Motor neuron (in vitro differentiated cells): ENCODE measurements at places on chromosomes 13 and 19.

- no peak for ATAC-seq
These were observed 72.4 kb downstream of the NHLRC3 start for GRCh38 chr13:39110518-39111097.

GRCh38 chr13:80010286-80010831 is 330.6 kb downstream of the SPRY2 start:
- no peak for ATAC-seq

DNA sequence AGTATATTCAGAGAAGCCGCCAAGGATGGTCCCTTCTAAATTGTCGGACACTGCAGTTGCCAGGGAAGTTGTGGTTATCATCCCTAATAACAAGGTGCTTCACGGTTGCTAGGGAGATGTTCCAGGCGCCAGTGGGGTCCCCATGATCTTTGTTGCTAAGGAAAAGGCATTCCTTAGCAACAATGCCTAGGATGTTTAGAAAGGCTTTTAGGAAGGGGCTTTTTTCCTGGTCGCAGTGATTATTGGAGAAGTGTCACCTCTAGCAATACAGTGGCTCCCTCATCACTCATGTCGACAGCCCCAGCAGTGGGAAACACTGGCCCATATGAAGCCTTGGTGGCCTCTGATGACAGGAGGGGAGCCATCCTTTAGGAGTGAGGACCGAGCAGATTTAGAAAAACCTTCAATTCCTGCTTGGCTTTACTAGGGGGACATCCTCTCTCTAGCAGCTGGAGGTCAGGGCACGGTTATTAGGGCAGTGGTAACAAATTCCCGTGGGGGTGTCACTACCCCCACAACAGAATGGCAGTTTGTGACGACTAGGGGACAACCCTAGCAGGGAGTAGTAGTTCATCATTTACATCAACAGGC is 6.4 kb upstream of the TMC4 start:
- ATAC-seq: peak; percentile 4

GRCh38 chr13:26480246-26480855 is 77.1 kb upstream of the WASF3 start:
- ATAC-seq: no peak

- ATAC-seq: peak; percentile 83
These were observed 122.3 kb downstream of the ZDHHC20 start for GRCh38 chr13:21336609-21337349.

- ATAC-seq: no peak
These were observed 162.1 kb downstream of the NHLRC3 start for GRCh38 chr13:39200249-39200910.

GRCh38 chr13:78881054-78881453 is 222.1 kb upstream of the OBI1 start:
- no peak for ATAC-seq

DNA sequence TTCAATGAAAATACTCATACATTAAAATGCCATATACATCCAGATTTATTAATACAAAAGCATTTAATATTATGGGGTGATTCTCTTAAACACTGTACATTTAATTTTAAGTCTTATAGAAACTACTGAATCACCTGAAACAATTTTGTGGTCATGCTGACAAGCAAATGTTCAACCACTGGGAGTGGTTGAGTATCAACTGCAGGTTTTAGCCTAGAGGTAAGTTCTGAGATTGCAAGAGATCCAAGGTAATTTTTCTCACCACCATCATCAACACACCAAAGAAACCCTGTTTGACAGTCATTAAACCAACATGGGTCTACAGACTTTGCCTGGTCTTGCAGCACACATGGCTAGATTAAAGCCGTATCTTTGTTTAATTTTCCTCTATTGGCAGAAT is 196.3 kb downstream of the LHFPL6 start:
- ATAC-seq: no peak

GRCh38 chr19:344625-345319 is at the start of gene MIER2:
Gene MIER2, minus strand, starts transcription at chr19:344796. Its CDS starts 14 bp downstream, at chr19:344782.
- ATAC-seq: peak; percentile 92

DNA sequence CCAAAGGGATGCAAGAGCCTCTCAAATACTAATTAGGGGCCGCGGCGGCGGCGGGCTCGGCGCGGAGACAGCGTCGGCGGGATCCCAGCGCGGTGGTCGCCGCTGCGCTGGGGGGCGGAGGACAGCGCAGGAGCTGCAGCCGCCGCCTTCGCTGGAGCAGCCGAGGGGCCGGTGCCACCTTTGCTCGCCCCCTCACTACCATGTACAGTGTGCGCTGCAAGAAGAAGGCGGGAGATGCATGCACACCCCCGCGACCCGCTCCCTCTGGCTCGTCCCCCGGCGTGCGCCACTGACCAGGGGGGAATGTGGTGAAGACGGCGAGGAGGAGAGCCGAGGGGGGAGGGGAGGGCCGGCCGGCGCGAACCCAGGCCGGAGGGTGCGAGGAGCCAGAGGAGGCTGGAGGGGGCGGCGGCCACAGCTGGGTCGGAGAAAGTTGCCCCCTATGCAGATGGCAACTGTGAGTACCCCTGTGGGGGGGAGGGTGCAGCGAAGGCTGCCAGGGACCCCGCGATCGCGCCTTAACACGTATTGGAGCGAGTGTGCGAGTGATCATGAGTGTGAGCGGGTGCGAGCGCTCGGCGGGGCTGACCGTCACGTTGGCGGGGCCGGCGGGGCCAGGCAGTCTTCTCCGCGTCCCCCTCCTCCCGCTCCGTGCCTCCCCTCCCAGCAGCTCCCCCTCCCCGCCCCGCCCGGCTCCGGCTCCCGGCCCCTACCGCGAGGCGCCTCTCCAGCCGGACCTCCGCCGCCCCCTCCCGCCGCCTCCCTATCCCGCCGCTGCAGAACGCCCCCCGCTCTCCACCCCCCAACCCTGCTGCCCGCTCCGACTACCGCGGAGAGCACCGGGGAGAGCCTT is 808 bp downstream of the SLITRK5 start:
- ATAC-seq: peak; percentile 30

DNA sequence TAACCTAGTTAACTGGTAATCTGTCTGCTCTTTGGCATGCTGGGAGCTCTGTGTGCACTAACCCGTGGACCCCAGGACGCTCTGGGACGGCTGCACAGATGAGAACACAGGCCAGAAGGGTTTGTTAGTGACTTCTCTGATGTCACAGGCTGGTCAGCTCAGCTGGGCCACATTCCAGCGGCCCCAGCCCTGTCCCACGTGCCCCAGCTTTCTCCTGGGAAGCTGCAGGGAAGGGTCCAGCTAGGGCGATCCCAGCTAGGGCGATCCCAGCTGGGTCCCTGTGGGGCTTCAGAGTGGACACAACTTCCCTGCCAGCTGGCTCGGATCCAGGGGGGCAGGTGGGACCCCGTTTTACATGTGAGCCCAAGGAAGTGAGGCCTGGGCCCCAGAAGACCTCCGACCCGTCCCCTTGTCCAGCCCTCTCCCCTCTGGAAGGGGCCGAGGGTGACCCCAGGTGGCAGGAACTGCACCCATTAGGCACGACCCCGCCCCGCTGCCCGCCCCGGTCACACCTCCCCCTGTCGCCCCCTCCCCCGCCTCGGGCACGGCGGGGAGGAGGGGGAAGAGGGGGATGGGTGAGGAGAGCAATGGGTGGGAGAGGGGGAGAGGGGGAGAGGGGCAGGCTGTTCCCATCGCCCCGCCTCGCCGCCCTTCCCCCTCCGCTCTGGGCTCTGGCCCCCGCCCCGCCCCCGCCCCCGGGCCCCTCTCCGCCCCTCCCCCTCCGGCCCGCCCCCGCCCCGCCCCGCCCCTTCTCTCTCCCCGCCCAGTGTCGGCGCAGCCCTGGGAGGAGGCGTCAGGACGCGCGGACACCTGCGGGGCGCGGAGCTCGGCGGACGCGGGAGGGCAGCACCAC is 75.2 kb upstream of the MCF2L start:
- peak; percentile 79 for ATAC-seq

GRCh38 chr19:31353833-31354232 is 4.6 kb upstream of the TSHZ3 start:
- no peak for ATAC-seq

DNA sequence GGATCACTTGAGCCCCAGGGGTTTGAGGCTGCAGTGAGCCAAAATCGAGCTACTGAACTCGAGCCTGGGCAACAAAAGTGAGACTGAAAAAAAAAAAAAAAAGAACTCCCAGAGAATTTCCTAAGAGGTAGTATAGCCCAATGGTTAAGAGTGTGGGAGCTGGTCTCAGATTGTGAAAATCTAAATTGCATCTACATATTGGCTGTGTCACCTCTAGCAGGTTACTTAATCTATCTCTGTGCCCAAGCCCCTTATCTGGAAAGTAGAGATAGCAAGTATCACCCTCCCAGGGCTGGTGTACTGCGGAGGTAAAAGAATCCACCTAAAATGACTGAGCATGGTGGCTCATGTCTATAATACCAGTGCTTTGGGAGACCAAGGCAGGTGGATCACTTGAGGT is 3.7 kb upstream of the PLAUR start:
- no peak for ATAC-seq

DNA sequence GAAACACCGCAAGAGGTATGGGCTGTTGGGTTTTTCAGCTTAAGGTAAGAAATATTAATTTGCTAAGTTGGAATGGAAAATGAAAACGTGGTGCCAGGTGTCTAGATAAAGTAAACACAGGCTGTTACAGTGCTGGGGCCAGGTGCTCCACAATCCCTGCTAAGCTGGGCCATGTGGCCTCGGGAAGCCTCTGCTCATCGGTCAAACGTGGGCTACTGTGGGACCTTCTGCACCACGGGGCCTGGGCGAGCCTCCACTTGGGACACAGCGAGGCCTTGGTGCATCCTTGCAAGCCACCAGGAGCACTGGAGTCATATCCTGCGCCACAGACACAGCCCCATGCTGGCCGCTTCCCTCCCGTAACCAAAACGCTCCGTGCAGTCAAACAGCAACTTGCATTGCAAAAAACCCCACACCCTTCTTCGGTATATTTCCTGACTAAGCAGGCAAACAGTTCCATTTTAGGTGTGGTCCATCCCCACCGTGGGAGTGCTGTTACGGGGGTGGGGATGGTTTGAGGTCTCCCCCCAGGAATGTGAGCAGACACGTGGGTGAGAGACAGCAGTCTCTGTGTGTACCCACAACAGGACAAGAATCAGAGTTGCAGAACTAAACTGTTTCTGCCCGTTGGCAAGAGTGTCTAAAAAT is 96.3 kb upstream of the SOX1 start:
- peak; percentile 94 for ATAC-seq

DNA sequence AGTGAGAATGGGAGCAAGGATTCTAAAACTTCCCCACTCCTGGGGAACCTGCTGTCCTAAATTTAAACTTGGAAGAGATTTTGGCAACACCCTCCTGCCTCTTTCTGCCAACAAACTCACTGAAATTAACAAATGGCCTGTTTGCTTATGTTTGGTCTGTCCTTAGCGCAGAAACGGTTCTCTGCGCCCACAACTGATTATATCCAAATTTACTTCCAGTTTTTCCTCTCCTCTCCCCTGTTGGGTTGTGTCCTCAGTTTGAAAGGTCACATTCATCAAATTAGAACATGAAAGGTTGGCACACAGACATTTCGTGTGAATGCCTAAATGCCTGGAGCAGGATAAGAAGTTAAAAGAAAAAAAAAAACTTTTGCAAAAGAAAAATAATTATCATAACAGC is 56.4 kb upstream of the MRI1 start:
- ATAC-seq: no peak

DNA sequence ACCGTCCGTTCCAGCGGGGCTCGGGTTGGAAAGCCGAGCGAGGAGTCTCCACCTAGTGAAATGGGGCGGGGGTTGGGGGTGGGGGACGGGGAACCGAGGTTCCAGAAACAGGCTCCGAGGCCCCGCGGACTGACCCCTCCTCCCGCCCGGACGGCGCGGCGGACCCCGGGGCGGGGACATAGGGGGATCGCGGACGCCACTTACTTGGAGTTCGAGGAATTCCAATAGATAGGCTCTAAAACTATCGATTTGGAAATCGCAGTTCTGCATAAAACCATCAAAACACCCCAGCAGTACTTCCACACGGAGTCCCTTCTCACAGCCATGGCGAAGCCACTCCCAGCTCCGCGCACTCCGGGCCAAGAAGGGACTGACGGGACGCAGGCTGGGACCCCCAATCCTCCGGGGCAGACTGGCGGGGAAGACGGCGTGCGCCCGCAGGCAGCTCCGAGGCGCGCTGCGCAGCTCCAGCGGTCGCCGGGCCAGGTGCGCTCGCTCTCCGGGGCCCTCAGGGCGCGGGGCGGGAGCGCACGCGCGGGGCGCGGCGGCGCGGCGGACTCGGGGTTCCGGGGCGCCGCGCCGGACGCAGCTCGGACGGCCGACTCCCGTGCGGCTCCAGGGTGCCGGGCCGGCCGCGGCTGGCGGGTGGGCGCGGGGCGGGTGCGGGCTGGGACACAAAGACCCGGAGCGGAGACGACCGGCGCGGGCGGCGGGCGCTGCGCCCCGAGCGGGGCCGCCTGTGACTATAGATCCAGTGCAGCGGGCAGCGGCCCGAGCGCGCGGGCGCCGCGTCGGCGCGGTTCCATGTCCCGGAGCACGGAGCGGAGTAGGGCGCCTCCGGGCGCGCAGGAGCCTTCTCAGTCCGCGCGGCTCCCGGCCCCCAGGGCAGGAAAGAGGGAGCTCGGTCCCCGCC is 567 bp downstream of the EFNB2 start:
- peak; percentile 35 for ATAC-seq

DNA sequence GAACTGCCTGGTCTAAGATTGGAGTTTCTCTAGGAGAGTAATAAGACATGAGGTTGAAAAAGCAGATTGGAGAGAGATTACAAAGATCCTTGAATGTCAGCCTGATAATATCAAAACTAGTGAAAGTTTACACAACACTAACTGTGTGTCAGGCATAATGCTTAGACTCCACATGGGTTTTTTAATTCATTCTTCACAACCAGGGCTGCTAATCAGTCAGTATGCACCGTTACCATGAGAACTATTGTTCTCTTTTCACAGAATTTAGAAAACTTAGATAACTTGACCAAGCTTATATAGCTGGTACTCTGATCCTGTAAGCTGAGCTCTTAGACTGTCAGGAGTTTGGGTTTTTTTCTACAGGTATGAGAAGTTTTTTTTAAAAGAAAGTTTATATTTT is 46.6 kb upstream of the TSC22D1 start:
- no peak for ATAC-seq
